ENCODE measurements at places on chromosomes 5 and 9.

DNA sequence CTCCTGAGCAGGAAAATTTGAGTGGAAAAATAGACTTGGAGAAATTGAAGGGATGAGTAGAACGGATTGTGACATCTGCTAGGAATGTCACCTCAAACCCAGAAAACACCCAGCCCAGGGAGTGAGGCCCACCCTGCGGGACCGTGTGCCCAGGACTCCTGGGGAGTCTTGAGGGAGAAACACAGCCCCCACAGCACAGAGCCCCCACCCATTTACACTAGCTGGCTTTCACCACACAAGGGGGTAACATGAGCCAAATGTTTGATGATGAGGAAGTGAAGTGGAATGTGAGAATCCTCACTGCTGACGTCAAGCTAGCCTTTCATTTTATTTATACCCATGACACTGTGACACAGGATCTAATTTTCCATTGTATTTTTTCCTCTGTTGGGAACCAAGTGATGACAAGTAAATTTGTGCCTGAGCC, 42.8 kb upstream of the PDE8B start:
- DNase-seq: no peak

- DNase-seq: no peak
Observed at GRCh38 chr5:82417776-82418607, 139.8 kb upstream of the RPS23 start.

- no peak for DNase-seq
Observed at GRCh38 chr5:130237721-130238120, 333.5 kb downstream of the CHSY3 start.

- DNase-seq: no peak
Observed at GRCh38 chr9:127611603-127611898, 526 bp upstream of the STXBP1 start.

DNA sequence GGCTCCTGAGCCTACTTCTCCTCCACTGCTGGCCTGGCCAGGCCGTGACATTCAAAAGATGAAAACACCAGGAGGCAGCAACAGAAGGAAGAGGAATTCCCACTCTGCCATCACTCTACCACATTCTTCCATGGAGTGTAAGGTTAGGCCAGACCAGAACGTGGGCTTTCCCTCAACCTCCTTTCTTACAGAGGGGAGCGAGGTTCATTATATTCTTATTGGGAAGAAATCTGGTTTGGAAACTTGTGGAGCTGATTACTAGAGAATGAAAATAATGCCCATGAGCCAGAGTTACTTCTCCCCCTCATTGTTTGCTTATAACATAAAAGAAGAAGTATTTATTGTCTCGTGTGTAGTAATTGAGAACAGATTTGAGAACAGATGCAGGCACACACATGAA, 136.3 kb upstream of the BASP1 start:
- no peak for DNase-seq

GRCh38 chr9:129675620-129676019, 10.2 kb downstream of the PRRX2 start:
- no peak for DNase-seq

- DNase-seq: no peak
Observed at GRCh38 chr9:35547889-35548418, 57.1 kb upstream of the TESK1 start.

GRCh38 chr5:135245521-135246499, 153.2 kb downstream of the MACROH2A1 start:
- peak; percentile 85 for DNase-seq

DNA sequence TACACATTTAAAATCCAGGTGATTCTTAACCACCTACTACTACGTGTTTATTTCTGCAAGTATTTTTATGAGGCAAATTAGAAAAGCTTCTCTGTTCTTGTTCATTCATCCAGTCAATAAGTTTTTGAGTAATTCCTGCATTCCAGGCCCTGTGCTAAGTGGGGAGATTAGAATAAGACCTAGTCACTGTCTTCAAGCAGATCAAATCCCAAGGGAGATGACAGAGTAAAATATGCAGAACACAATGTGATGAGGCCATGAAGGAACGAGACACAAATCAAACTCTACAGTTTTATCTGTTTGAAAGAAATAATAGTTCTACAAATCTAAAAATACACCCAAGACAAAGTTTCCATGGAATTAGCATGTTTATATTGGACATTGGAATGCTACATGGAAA, 158.8 kb downstream of the CEP120 start:
- no peak for DNase-seq

DNA sequence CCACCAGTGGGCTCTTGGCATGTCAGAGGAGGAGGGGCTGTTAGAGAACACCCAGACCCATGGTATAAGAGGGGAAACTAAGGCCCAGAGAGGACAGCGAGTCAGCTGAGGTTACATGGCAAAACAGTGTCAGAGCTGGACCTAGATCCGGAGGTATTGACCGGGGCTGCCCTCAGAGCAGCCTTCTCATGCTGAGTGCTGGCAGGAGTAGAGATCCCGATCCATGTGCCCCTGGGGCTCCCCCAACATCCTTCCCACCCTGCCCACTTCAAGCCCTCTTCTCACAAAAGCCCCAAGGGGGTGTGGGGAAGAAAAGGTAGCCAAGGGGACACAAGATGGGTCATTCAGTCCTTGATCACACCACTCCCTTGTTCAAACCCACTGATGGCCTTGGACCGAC, 19.9 kb downstream of the CSF1R start:
- DNase-seq: peak; percentile 26

- no peak for DNase-seq
Observed at GRCh38 chr9:127634021-127634420, 21.9 kb downstream of the STXBP1 start.

DNA sequence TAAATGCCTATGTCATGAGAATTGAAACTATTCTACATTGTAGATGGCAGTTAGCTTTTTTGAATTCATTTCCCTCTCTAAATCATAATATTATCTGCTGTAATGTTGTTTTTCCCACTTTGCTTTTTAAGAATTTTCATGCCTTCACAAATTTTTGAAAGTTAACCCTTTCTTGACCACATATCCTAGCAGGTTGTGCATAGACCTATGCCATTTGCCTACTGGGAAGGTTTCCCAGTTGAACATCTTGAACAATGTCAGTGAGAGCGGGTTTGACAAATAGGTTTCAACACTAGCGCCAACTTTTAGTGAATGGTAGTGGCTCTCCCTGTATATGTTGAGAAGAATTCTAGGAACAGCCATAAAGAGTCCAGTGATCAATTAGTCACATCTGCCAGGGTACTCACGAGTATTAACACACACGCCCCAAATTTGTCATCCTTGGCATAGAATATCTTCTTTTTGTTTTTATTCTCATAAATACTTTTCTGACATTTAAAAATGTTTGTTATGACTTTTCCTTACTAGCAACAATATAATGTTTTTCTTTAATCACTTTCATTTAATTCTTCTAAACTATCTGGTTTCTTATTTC, 307.6 kb downstream of the PJA2 start:
- no peak for DNase-seq

DNA sequence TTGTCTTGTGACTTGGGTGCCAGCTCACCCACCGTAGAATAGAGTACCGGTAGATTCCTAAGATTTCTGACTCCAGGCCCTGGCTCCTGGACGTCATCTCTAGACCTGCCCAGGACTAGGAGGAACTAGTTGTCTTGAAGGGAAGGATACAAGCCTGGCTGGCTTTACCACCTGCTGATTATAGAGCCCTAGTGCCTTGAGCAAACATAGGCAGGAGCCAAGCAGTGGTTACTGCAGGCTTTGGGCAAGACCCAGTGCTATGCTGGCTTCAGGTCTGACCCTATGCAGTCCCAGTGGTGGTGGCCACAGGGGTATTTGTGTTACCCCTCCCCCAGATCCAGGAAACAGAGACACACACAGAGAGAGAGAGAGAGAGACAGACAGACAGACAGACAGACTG, 606.2 kb downstream of the PDE4D start:
- DNase-seq: no peak

GRCh38 chr5:77305956-77306355, 95.5 kb downstream of the PDE8B start:
- DNase-seq: no peak

- DNase-seq: no peak
Observed at GRCh38 chr5:93395971-93396379, 185.0 kb downstream of the NR2F1-AS1 start.

GRCh38 chr5:55570570-55570969, 35.8 kb upstream of the PLPP1 start:
- DNase-seq: no peak

DNA sequence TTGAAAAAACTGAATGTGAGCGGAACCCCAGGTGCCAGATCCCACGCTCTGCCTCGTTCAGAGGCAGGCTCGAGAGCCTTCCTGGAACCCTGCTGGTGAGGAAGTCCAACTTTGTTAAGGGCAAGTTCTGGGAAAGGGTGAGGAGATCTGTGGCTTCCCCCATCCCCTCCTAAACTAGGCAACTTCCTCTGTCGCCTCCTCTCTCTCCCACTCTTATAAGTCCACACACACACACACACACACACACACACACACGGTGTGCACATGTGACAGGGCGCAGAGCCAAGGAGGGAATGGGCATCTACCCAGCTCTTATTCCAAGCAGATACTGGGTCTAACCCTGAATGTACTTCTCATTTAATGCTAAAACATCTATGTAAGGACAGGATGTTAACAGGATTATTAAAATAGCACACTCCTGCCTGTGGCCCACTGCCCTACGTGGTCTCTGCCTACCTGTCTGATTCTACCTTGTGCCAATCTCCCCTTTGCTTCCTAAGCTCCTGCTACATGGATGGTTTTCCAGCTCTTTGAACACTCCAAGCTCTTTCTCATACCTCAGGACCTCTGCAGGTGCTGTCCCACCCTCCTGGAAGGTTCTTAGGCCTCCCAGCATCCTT, 72.4 kb upstream of the FBXW11 start:
- DNase-seq: no peak

- no peak for DNase-seq
Observed at GRCh38 chr5:144864118-144864517, 693.4 kb downstream of the KCTD16 start.

GRCh38 chr9:97109194-97109811, 70.4 kb upstream of the CTSV start:
- no peak for DNase-seq

- DNase-seq: no peak
Observed at GRCh38 chr5:173853370-173854131, 34.6 kb upstream of the CPEB4 start.

- DNase-seq: no peak
Observed at GRCh38 chr5:119273391-119273839, 82.4 kb upstream of the TNFAIP8 start.

DNA sequence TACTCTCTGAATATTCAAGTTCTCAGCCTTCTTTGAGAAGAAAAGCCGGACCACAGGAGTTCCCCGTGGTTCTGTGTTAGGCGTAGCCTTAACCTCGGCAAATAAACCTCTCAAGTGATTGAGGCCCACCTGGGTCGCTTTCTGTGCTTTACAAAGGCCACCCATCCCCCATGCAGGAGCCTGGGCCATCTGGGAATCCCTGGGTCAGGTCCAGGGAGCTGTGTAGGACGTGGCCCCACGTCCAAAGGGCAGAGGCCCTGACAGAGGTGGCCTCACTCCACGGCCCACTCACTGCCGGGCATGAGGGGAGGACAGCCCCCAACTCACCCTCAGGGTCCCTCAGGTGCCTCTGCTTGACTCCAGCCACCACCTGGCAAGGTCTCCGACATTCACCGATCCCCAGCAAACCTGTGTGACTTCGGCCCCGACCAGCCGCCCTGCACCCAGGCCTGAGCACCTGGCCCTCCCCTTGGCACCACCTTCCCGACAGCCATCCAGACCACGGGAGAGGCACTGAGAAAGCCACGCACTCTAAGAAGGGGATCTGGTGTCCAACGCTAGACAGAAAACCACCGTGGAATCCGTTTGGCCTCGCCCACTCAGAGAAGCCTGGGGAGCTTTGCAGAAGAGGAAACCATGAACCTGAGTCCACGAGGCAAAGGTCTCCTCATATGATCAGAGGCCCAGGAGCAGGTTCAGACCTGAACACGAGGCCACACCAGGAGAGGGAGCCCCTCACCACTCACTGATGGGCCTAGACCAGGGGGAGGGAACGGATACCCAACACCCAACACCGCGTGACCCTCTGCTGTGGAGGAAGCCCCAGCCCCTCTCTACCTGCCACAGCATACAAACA, 4.5 kb downstream of the SLC12A7 start:
- DNase-seq: no peak
